ENCODE measurements at places on chromosomes 6 and 20.

GRCh38 chr6:20705741-20706140, 171.5 kb downstream of the CDKAL1 start:
- no peak for DNase-seq

- DNase-seq, result no peak
Observed at GRCh38 chr20:24303393-24304170, 165.8 kb upstream of the SYNDIG1 start.

DNA sequence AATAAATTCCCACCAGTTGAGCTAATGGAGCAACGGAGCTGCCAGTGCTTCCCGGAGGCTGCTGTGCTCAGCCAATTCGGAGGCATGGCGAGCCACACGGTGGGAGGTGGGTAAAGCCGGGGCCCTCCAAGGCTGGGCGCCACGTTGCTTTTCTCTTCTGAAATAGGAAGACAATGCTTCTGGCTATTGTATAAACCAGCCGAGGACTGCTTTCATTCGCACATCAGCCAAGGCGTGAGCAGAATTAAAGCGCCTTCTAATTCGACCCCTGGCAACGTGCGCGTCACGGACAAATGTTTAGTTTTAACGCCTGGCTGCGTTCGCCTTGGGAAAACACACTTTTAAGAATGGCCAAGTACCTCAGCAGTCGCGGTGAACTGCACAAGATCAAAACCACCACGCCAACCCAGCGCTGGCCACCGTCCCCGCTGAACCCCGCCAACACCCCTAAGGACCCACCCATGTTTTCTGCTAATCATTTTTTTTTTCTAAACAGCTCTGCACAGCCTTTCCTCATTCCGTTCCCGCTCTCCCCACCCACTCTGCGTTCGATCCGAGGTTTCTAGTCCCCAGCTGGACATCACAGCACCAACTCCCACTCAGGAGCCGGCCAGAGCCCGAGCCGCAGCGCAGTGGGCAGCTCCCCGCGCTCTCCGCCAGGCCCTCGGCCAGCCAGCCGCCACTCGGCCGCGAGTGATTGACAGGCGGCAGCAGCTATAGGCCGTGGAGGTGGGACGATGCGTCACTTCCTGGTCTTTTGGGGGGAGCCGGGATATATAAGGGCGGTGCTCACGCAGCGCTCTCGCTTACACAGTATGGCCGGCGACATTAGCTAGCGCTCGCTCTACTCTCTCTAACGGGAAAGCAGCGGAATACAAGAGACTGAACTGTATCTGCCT, at the start of gene AMD1:
AMD1 (plus strand) TSS at position 805 of the 899 bp plus-strand sequence. CDS start 321 bp downstream, outside the sequence.
- DNase-seq, result peak; percentile 91

- no peak for DNase-seq
Observed at GRCh38 chr6:99841297-99841696, 152.7 kb downstream of the MCHR2 start.

GRCh38 chr20:5100684-5101347, 18.9 kb downstream of the PCNA start:
- DNase-seq, result no peak
